ENCODE measurements at places on chromosomes 1 and 21.

GRCh38 chr1:203037509-203038190, 11.4 kb downstream of the PPFIA4 start:
- DNase-seq, result no peak

DNA sequence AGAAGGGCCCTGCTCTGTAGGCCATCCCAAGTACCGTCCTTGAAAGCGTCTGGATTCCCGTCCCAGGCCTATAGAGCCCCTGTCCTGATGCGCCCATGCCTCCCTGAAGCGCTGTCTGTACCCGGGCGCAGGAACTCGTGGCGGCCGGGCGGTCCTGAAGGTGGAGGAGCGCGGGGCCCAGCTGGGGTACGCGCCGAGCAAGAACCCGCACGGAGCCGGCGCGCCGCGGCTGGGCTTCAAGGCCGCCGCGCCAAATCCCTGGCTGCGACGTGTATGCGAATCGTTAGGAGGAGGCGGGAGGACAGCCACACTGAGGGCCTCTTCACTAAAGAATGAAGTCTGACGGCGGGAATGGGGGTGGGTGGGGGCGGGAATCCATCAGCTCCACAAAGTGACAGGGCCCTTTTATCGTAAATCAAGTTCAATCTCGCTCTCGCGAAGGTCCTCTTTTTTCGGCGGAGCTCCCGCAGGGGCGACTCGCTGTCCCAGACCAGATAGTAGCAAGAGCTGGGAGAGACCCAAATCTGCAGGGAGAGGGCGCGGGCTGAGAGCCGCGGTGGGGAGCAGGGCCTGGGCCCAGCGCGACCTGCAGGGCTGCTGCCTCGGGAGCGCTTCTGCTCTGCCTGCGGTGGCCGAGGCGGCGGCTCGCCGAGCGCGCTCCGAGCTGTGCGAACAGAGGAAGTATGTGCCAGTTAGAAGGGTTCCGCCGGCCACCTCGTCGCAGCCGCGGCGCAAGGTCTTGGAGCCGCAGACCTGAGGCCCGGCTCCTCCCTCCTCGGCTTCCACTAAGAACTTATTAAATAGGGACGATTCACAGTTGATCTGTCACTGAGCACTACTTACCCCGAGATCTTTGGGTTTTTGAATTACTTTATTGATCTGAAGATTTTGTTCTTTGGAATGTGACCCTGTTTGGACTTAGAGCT, 10.4 kb downstream of the BARHL2 start:
- no peak for DNase-seq

DNA sequence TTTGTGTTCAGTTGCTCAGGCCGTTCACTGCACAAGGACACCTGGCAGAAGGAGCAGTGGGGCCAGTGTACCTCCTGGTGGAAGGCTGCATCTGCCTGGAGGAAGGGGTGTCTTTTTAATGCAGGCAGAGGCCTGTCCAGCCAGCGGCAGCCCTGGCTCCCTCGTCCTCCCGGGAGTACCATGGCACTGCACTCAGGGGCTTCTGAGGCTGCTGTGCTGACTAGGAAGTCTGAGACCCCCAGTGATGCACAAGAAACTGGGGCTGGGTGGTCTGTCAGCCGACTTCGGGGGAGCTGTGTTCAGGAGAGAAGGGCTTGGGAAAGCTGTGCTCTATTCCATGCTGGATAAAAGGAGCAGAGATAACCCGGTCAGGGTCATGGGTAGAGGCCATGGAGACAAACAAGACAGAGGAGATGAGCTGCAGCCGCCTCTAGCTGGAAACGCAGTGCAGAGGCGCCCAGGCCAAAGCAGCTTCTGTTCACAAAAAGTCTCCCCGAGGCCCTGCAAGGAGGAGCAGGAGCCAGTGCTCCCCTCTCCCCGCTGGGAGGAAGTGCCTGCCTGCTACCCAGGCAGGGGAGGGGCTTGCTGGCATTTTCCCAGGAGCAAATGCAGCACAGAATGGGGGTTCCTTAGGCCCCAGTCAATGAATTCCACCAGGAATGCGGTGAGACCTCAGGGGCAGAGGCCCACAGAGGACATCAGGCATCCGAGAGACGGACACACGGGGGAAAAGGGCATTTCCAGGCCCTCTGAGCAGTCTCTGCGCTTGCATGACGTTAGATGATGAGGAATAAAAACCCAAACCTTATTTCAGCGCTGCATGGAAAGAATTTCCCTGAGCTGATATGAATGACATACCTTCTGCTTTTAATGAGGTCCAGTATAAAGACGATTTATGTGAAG, 17.2 kb upstream of the C2CD2 start:
- DNase-seq, result no peak

DNA sequence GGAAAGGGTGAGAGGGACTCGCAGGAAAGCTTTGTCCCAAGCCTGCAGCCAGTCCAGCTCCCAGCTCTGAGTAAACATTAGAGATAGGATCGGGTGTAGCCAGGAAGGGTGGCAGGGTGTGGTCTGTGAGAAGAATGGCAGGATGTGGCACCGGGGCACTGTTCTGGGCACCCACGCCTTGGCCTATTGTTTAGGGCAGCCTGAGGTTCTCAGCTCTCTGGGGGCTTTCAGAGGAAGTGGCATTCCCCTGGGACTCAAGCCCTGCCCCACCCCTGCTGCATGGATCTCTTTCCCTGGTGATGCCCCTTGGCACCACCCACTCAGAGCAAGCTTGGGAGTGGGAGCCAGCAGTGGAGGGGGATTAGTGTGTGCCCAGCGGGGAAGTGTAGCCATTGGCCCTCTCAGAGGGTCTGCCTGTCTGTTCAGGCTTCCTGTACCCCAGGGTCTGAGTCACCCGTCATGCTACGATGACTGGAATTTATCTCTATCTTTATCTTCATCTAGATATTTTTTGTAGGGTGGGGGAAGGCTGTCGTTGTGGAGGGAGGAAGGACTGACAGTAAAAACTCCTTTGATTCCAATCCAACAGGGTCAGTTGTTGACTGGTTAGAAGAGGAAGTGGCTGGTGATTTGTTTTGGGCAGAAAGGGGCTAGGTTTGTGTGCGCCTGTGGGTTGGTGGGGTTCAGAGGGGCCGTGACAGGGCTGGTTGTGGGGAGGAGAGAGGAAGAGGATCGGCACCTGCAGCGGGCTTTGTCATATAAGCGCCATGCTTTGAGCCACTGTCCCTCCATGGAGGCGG, 31.6 kb downstream of the SOX13 start:
- DNase-seq, result no peak

DNA sequence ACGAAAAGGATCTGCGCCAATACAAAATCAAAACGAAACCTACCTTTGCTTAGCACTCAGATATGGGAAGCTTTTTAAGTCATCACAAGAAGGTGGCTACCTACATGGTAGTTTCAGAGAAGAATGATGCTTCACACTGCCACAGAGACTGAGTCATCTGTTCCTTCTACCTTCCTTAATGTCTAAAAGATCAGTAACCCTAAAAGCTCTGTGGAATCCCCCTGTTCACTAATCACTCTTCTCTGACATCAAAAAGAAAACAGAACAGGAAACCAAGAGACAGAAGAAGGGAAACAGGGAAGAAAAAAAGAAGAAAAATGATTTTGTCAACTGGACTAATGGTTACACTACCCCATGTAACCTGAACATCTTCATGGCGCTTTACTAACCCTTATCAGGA, 177.2 kb downstream of the SMYD3 start:
- no peak for DNase-seq

- no peak for DNase-seq
These were observed 511.1 kb upstream of the ADGRL4 start for GRCh38 chr1:79517470-79518224.

- DNase-seq, result no peak
These were observed 159.0 kb upstream of the GALNT2 start for GRCh38 chr1:229907884-229908638.

DNA sequence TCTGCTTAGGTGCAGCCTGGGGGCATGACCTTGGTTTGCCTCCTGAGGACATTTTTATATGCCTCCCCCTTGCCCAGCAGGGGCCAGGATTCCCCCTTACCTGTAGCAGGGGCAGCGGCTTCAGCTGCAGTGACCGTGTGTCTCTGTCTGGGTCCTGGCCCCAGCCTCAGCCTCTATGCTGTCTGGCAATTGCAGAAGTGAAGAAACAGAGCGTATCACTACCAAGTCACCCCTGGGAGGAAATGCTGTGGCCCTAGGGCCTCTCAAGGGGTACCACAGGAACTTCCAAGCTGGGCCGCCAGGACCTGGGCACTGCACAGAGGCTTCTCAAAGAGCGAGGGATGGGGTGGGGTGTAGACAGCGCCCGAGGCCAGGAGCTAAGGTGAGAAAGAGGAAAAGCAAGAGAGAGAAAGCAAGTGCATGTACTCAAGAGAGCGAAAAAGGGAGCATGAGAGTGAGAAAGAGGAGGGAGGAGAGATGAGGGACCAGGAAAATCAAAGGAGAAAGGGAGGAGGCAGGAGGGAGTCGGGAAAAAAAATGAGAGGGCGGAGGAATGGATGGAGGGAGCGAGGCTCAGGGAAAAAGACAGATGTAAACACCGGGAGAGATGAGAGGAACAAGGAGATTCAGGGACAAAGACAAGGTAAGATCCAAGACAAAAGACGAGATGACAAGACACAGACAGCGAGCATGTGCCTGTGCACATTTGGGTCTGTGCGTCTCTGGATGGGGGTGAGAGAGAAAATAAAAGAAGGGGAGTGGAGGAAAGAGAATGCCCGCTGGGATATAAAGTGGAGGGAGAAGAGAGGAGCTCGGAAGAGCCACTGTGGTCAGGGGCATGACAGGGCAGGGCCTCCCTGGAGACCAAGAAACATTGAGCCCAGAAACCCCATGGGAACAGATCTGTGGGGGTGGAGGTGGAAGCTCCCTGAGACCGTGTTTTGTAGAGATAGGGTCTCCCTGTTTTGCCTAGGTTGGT, at the start of gene PTAFR:
Gene PTAFR, minus strand, starts transcription at position 199 of the 979 bp plus-strand sequence. CDS start 25,669 bp downstream, outside the sequence.
- peak; percentile 81 for DNase-seq

- DNase-seq, result no peak
These were observed 5.2 kb downstream of the DMRTA2 start for GRCh38 chr1:50417946-50418599.

GRCh38 chr1:164969253-164969652, 387.3 kb downstream of the LMX1A start:
- no peak for DNase-seq

- no peak for DNase-seq
These were observed 539.5 kb downstream of the MATN1 start for GRCh38 chr1:30183895-30184294.

- no peak for DNase-seq
These were observed 95.5 kb downstream of the SSBP3 start for GRCh38 chr1:54310439-54311328.
